ENCODE measurements at places on chromosomes 6 and 20. TPM values are rescaled to one million over a fixed set of nuclear protein-coding genes. Genes with fewer than 3 reads are reported as not detected.

DNA sequence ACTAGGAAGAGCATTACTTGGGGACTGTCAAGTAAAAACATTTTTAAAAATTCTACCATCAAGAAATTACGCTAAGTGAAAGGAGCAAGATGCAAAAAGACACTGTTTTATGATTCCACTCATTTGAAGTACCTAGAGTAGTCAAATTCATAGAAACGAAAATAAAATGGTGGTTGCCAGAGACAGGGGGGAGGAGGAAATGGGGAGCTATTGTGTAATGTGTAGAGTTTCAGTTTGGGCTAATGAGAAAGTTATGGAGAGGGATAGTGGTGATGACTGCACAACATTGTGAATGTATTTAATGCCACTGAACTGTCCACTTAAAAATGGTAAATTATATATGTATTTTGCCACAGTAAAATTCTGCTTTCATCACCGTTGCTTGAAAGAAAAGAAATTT, 83.8 kb downstream of the UST start:
- H3K27ac ChIP-seq: no peak overlapping the region
- H3K4me1 ChIP-seq: no peaks in the 10 kb centered on the region
- H3K4me3 ChIP-seq: no peak overlapping the region
- H3K27me3 ChIP-seq: no peaks in the 10 kb centered on the region
- no peaks in the 10 kb centered on the region for H3K36me3 ChIP-seq
- DNase-seq: no peak

DNA sequence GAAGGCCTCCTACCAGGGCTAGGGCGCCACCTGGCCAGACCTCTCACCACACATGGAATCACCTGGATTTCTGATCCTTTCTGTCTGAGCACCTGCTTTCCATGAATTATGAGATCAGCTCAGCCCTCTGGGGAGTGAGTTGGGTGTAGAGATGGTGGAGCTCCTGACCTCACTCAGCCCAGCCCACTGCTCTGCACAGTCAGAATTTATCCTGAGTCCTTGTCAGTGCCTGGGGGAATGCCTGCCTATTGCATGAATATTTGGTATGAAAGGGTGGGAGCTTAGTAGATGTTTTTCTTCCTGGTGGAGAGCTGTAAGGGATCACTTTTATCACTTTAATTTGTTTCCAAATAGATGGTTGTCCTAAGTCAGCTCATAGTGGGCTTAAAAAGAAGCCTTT, 47.5 kb downstream of the DTD1 start:
- H3K4me1 ChIP-seq: no peaks in the 10 kb centered on the region
- H3K27me3 ChIP-seq: no peaks in the 10 kb centered on the region
- no peak overlapping the region for H3K27ac ChIP-seq
- H3K36me3 ChIP-seq: no peaks in the 10 kb centered on the region
- DNase-seq: no peak

DNA sequence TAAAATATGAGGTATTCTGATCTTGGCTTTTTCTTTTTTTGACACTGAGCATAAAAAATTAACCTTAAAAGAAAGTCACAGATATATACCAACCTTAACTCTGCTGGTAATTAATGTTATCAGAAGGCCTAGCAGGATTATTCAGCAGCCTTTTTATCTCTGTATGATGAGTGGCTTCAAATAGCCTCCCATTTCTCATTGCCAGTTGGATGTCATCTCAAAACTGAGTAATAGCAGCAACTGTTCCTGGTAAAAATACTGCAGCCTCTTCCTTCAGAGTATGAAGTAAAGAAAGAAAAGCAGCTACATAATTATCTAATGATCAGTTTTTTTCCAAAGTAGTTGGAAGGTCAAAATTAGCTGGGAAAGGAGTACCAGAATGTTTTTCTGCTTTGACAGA, 24.9 kb upstream of the HDGFL1 start:
- no peak overlapping the region for H3K27ac ChIP-seq
- H3K36me3 ChIP-seq: no peaks in the 10 kb centered on the region
- no peak for DNase-seq
- H3K27me3 ChIP-seq: no peaks in the 10 kb centered on the region

The PRL gene
- total RNA-seq: not detected

DNA sequence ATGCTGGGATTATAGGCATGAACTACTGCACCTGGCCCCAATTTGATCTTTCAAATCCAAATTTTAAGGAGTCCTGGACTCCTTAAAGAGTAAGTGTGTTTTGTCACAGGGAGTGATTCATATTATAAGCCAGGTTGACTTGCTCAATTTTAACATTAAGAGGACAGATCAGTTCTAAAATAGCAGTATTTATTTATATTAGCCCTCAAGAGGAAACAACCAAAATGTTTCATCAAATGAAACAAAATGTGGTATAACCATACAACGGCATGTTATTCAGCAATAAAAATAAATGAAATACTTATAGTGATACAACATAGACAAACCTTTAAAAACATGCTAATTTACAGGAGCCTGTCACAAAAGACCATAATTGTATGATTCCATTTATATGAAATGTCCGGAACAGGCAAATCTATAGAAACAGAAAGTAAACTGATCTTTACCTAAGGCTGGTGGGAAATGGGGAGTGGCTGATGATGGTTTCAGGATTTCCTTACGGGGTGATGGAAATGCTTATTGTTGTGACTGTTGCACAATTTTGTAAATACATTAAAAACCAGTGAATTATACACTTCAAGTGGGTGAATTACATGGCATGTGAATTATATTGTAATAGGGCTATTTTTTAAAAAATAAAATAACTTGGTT, 637.4 kb downstream of the MMUT start:
- no peak overlapping the region for H3K4me3 ChIP-seq
- DNase-seq: no peak
- no peaks in the 10 kb centered on the region for H3K36me3 ChIP-seq

The ZNF311 gene
- total RNA-seq: not detected

DNA sequence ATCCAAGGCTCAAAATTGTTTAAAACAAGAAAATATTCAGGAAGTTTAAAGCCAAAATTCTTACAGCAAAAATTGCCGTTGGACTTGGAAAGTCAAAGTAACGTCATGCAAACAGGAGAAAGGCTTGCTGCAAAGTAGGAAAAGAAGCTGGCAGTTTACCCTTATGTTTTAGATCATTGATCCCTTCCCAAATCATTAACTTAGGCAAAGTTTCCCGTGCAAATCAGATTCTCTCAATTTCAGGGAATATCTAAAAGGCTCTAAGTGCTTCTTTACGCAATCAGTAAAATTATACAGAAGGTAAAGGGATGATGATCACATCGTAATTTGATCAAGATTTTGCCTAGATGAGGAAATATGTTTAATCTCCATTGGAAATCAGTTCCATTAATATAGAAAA, 197.5 kb downstream of the ALDH8A1 start:
- DNase-seq: no peak
- no peak overlapping the region for H3K27ac ChIP-seq
- no peak overlapping the region for H3K4me3 ChIP-seq
- no peaks in the 10 kb centered on the region for H3K4me1 ChIP-seq
- no peaks in the 10 kb centered on the region for H3K36me3 ChIP-seq
- H3K27me3 ChIP-seq: no peaks in the 10 kb centered on the region

DNA sequence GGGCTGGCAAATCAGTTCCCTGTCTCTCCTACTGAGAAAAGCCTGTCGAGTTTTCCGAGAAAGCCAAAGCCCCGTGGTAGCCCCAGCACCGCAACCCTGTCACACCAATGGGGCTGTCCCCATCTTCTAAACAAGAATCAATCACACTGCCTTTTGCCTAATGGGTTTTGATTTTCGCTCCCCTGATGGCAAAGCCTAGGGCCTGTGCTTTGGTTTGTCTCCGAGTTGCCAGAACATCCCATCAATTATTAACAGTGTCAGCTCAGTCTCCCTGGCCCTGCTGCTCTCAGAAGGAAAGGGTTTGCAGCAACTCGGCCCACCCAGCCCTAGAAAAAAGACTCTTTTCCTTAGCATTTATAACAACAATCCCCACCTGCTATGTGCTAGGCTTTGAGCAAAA, 4.2 kb downstream of the KCNB1 start:
- H3K27ac ChIP-seq: no peak overlapping the region
- no peak overlapping the region for H3K4me3 ChIP-seq
- H3K4me1 ChIP-seq: peaks cover 7% of the 10 kb centered on the region
